ENCODE measurements at places on chromosomes 5 and 9.

DNA sequence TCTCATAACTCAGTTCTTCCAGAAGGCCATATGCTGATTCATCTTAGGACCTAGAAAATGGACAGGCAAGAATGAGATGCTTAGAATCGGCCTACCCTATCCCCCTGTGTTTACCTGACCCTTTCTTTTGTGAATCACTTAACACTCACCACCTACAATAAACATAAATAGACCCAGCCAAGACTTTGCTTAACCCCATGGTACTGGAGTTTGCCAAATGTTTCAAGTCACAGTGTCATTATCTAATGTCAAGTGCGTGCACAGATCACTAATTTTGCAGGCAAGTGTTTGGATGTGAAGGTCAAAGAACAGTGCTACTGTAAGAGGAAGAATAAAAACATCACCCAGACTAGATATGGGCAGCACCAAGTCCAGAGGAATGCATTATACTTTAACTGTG lies 77.5 kb downstream of the GLIS3 start:
- DNase-seq, result no peak

GRCh38 chr9:71752928-71753327 lies 15.4 kb downstream of the CEMIP2 start:
- no peak for DNase-seq

DNA sequence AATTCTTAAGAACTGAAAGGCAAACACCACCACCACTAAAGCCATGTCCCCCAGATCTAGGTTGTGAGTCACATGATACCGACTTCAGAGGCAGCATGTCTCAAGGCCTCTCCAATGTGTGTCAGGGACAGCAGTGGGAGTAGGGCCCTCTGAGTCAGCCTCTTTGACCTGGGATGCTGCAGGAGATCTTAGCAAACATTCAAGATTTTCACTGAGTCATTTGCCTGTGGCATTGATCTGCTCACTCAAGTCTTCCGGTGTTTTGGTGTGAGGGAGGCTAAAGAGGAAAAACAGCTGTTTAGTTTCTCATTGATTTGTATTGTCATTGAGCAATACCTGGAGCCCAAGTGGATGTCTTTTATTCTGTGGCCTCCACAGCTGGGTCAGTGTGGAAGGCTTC lies 36.1 kb downstream of the TMC1 start:
- peak; percentile 4 for DNase-seq

- no peak for DNase-seq
Measured at GRCh38 chr9:133768859-133769510, 30.8 kb upstream of the SARDH start.

DNA sequence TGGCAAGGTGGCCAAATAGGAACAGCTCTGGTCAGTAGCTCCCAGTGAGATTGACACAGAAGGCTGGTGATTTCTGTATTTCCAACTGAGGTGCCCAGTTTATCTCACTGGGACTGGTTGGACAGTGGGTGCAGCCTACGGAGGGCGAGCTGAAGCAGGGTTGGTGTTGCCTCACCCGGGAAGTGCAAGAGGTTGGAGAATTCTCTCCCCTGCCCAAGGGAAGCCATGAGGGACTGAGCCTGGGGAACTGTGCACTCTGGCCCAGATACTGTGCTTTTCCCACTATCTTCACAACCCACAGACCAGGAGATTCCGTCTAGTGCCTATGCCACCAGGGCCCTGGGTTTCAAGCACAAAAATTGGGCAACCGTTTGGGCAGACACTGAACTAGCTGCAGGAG lies 61.0 kb downstream of the TNFSF8 start:
- no peak for DNase-seq

- DNase-seq, result no peak
Measured at GRCh38 chr9:37965116-37965515, 61.2 kb upstream of the SLC25A51 start.

- DNase-seq, result no peak
Measured at GRCh38 chr9:93236541-93237206, 52.7 kb downstream of the WNK2 start.

- DNase-seq, result no peak
Measured at GRCh38 chr5:77981820-77982219, 205.7 kb upstream of the TBCA start.

- no peak for DNase-seq
Measured at GRCh38 chr9:111851553-111851952, 45.1 kb upstream of the UGCG start.

DNA sequence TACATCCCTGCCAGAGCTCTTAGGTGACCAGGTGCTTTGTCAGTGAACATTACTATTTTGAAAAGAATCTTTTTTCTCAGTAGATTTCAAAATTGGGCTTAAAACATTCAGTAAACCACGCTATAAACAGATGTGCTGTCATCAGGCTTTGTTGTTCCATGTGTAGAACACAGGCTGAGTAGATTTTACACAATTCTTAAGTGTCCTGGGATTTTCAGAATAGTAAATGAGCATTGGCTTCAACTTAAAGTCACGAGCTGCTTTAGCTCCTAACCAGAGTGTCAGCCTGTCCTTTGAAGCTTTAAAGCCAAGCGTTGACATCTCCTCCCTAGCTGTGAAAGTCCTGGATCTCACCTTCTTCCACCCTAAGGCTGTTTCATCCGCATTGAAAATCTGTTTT lies 83.6 kb downstream of the CARTPT start:
- DNase-seq, result no peak

- DNase-seq, result no peak
Measured at GRCh38 chr9:125183054-125183453, 6.5 kb downstream of the PPP6C start.

DNA sequence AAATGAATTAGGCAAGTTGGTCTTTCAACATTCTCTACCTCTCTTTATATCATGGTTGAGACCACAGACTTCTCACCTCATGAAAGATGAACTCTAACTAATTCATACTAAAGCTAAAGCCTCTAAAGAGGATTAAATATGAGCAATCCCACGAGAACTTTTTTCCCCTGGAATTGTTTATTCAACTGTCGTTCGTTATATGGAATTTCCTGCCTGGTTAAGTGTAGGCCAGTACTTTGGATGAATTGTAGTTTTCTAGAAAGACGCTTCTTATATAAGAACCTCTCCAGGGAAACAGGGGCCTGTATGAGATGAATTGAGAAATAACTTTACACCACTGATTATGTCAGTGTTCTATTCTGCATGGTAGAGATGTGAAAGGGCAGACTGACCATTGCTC lies 42.9 kb downstream of the PDCD1LG2 start:
- DNase-seq, result no peak

GRCh38 chr5:137696481-137696880 lies 39.4 kb downstream of the KLHL3 start:
- DNase-seq, result peak; percentile 6

GRCh38 chr5:134132372-134133187 lies 18.1 kb downstream of the TCF7 start:
- peak; percentile 56 for DNase-seq

DNA sequence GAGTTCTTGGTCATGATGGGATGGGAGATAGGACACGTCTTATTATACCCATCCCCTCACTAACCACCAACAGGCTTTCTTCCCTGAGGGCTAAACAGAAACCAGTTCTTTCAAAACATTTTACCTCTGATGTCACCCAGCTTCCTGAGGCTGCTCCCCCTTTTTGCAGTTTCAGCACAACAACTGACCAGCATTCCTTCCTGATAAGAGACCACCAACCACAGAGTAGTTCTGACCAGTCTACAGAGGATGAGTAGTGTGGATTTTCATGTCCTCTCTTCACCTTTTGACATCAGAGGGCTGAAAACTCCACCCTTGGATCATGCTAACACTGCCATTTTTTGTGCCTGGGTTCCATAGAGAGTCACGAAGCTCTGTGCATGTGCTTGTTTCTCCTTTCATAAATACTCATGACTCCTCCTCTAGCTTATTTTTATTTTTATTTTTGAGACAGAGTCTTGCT lies 82.6 kb downstream of the OSTF1 start:
- no peak for DNase-seq

- no peak for DNase-seq
Measured at GRCh38 chr9:100425758-100426157, 1.2 kb upstream of the MSANTD3 start.

GRCh38 chr5:142156839-142157463 lies 48.4 kb downstream of the NDFIP1 start:
- DNase-seq, result no peak

DNA sequence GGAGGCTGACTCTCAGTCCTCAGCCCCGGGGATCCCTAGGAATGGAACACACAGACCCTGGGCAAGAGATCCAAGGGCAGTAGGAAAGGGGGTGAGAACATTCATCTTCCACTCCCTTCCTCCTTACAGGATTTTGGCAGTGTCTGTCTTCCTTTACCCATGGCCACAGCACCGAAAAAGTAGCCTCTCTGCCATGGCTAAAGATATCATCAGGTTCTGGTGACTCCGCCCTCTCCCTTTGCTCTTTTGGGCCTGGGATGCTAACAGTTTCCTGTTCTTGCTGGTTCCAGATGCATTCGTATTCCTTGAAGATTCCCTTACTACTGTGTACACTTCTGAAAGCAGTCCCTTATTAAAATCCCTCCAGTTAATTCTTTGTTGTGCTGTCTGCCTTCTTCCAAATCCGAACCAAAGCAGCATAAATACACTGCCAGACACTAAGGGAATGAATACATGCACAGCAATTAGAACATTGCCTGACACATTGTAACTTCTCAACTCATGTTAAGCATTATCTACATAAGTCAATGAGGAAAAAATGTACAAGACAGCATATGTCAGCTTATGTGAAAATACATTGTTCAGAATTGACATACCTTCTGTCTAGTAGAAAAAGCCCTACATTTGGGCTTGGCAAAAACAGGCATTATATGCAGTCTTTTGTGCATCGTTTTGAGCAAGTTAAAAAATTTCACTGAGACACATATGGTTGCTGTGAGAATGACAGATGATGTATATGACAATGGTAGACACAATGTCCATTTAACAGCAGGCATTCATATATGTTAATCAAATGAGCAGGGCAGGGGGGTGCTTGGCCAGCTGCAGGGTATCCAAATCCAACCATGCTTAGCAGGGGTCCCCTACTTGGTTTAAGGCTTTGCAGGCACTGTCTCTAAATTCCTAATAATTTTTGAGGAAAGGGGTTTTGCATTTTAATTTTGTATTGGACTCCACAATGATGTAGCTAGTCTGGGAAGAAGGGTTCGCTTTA lies 58.8 kb upstream of the RAI14 start:
- DNase-seq, result no peak

DNA sequence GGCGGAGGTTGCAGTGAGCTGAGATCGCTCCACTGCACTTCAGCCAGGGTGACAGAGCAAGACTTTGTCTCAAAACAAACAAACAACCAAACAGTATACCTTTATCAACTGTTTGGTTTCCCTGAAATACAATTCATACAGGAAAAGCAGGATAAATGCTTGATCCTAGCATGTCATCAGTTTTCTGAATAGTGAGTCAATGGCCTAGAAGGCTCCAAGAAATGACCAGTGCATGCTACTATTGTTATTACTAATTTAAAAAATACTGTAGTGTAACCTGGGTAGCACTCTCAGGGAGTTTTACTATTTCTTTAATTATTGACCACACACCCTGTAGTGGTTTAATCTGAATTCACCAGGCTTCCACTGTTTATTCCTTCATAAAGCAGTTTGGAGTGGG lies 101.0 kb upstream of the PTPN3 start:
- DNase-seq, result no peak

DNA sequence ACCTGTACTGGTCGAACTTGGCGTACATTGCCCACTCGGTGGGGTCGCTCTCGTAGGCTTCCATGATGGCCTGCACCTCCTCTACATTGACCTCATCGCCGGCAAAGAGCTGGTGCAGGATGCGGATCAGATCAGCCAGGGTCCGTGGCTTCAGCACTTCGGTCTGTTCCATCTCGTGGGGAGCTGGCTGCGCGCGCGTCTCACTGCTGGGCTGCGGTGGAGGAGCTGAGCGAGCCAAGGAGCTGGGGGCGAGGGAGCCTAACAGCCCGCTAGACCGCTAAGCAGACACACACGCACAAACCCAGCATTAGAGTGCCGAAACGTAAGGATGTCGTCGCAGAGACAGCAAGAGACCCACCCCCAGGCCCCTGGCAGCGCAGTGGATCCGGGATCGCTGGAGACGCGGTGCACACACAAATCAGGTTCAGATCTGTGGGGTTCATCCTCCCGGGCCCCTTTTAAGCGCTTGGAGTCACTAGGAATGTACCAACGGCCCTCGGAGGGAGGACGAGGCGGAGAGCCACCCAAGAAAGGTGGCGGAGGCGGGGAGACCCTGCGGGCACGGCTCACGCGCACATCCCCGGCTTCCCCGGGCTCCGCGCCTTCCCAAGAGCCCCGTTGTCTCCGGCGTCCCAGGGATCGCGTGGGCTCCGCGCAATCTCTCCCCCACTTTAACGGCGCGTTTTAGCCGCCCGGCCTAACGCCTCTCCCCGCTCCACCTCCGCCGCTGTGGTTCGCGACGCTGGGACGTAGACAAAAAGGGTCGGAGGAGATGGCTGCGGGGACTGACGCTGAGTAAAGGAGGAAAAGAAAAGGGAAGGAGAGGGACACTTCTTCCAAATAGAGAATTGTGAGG lies at the start of gene CDO1:
Gene CDO1, minus strand, starts transcription at position 434 of the 856 bp plus-strand sequence. Its CDS starts 262 bp downstream, at position 172.
- no peak for DNase-seq

DNA sequence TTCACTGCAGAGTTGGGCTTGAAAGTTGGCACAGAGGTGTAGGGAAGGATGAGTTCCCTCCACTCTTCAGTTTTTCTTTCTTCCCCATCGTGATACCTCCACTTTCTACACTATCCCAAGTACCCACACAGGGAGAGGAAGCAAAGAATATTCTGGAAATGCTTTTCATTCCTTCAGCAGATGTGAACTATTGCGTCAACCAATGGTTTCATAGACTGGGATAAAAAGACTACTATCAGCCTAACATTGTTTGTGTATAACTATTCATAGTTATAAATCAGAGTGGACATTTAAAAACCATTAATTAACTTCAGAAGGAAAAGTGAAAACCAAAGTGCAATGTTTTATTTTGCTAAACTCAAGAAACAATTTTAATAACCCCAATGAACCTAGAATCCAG lies 63.6 kb upstream of the MAMDC2 start:
- DNase-seq, result no peak

DNA sequence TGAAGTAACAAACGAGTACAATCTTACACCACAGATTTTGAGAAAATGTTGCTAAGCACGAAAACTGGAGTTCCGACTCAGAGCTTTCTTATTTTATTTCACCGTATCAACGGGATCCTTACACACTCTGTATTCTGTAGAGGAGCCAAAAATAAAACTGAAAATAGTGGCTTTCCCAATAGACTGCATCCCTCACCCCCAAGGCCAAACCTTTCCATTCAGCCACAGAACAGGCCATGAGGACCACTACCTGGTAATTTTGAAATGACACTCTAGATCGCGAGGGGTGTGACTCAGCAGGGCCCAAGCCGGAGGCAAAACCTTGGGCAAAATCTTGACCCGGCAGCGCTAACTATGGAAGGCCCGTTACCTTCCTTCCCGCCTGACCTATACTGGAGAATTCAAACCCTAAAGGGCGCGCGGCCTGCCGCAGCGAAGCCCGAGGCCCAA lies 432 bp downstream of the HSPA9 start:
- no peak for DNase-seq
